Activated CD4-positive, alpha-beta T cell treated with anti-CD3 and anti-CD28 coated beads for 48 hours (primary cell): ENCODE measurements at places on chromosomes 3 and 15.

- no peak for DNase-seq
Observed at GRCh38 chr3:23162934-23163333, 40.2 kb upstream of the UBE2E2 start.

- DNase-seq = no peak
Observed at GRCh38 chr15:45117308-45118130, 3.4 kb downstream of the DUOXA2 start.

- no peak for DNase-seq
Observed at GRCh38 chr3:178159691-178160220, 376.5 kb upstream of the KCNMB2 start.

DNA sequence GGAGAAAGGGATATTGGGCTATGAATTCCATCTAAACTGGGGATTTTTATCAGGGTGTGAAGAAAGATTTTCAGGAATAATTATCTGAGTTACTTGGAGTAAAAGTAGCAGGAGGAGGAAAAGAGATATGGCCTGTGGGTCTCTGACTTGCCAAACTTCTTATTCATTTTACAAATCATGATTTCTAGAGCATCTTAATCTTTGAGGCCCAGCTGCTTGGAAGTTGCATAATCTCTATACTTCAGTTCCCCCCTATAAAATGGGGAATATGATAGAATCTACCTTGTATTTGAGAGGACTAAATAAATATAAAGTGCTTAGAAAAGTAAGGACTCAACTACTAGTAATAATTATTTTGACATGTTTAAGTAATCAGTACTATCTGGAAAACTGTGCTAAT lies 11.0 kb upstream of the GABPB1 start:
- DNase-seq = no peak

DNA sequence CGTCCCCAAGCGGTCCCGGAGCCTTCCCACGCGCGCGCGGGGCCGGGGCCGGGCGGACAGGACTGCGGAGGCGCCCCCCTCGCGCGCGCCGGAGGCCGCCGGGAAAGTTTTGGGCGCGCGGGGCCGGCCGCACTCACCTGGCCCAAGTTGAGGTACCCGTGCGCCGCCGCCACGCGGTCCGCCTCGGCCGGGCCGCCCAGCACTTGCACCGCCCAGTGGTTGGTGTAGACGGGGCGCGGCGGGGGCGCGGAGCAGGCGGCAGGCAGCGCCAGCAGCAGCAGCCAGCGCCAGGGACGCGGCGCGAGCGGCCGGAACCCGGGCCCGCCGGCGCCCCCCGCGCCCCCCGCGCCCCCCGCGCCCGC lies 289 bp downstream of the PCSK6 start:
- peak; percentile 42 for DNase-seq

DNA sequence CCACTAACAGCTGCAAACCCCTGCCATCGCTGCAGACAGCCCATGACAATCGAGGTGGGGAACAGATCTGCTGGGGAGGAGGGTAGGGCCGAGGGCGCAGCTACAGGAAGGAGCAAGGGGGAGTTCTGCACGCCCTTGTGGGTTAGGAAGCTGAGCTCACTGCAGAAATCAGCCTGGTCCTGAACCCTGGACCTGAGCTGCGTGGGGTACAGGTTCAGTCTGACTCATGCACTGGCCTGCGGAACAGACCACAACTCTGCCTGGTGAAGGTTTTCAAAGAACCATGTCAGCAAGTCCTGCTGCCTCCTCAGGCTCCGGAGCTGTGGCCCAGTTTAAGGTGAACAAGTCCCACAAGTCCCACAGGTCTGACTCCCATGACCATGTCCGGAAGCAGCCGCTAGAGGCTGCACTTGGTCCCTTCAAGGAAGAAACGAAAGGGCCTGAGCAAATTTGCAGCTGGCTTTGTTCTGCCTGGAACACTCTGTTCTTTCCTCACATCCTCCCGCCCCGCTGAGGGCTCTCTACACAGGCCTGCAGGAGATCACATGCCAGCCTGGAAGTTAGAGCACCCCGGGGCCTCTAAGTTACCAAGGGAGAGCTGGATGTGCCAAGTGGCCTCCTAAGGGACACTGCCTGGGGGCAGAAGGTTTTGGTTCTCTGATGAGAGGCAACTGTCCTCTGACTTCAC lies 49.4 kb upstream of the AKAP13 start:
- peak; percentile 80 for DNase-seq

- DNase-seq = no peak
Observed at GRCh38 chr15:73608941-73609340, 24.2 kb downstream of the NPTN start.

DNA sequence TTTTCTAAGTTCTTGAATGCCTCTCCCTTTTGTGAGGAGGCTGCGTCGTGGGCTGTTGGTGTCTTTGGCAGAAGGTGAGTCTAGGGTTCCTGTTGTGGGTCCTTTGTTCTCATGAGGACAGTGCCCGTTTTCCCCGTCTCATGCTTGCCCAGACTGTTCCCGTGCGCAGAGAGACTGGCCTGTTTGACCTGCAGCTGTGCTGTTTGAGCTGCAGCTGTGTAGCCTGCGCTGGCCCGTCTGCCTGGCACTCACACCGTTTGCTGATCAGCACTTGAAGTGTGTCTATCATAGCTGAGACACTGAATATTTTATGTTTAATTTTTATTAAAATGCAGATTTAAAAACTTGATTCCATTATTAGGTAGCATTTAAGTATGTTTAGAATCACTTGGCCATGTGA lies 9.9 kb downstream of the GOLGA6L2 start:
- DNase-seq = no peak

- no peak for DNase-seq
Observed at GRCh38 chr3:107092121-107092520, 285.1 kb upstream of the CCDC54 start.

DNA sequence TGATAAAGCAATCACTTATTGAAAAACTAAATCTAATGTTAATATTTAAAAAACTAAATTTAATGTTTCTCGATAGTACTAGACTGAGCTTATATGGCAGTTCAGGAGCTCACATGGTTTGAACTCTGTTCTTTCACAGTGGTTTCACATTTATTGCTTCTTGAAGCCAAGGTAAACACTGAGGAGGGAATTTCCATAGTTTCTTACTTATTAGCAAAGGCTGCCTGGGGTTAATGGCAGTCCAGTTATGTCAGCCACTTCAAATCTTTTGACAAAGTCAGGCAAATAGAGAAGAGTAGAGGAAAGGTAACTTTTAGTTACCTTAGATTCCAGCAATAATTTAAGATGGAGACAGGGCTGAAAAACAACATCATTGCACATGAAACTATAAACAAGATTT lies 831.5 kb downstream of the ROBO2 start:
- no peak for DNase-seq

- DNase-seq = no peak
Observed at GRCh38 chr15:82178061-82178460, 84.5 kb downstream of the EFL1 start.

DNA sequence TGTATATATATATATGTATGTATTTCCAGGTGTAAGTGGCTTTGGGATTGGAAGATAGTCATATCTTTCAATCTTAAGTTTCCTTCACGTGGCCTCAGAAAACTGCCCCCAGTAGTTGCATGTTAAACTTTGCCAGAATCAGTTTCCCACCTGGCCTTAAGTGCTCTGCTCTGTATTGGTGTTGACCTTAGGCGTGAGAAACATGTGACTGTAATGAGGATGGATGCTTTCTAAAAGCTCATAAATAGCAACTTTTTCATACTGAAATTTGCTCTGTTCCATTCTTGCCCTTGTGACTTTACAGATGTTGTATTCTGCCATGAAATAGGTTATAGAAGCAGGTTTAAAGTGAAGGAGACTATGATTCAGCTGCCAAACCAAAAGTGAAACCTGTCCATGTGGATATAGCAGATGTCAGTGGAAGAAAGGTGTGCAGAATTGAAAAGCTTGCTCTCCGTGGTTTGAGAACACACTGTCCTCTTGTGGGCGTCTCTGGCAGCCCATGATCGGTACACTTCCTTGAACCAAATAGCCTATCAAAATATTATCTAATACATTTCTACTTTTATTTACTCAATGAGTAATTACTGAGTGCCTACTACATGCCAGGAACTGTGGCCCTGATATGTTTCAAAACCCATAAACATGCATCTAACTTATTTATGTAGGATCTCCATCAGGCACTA lies 15.8 kb downstream of the SCG5 start:
- DNase-seq = no peak

DNA sequence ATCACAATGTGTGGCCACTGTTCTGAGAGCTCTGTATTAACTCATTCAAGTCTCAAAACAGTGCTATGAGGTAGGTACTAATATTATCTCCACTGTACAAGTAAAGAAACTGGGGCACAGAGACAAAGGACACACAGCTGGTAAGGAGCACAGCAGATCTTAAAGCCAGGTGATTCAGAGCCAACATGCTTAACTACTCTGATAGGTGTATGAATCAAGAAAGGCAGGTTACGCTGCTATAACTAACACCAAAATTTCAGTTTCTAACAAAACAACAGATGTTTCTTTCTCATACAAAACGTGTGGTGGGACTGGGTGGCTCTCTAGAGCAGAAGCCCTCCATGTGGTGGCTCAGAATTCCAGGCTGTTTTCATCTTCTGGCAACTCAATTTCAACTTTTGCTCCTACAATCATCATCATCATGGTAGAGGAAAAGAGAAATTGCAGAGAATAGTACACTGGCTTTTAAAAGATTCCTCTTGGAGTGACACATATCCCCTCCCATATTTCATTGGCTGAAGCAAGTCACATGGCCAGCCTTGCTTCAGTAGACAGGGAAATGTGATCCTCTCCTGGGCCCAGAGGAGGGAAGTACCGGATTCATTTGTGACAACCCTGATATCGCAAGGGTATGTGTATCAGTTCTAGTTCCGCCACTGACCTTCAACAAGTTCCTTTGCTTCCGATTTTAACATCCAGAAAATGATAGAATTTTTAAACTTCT lies 126.2 kb upstream of the PTX3 start:
- DNase-seq = no peak

- no peak for DNase-seq
Observed at GRCh38 chr3:88626456-88627120, 476.8 kb downstream of the C3orf38 start.

GRCh38 chr3:103025880-103026279 lies 591.1 kb downstream of the ZPLD1 start:
- no peak for DNase-seq

DNA sequence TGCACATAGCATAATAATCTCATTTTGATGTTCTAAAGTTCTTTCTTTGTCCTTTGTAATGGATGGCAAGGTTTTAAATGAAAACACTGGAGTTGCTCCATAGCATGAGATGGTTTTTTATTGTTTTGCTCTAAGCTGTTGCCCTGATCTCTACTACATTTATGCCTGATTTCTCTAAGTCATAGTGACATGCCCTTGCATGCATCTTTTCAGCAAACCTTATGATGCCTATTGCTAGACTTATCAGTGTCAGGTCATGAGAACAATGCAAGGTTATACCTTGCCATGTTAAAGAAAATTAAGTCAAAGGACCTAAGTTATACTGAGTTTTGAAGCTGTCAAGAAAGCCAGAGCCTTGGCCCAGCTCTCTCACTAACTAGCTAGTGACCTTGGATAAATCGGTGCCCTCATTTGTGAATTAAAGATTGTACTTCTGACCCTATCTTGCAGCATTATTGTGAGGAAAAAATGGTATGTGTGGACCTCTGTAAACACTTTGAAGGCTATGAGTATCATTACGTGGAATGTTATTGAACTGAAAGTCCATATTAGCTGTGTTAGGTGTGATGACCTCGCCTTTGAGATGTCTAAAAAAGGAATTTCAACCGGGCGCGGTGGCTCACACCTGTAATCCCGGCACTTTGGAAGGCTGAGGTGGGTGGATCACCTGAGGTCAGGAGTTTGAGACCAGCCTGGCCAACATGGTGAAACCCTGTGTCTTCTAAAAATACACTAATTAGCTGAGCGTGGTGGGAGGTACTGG lies 256.4 kb upstream of the UBE2E1 start:
- no peak for DNase-seq

- no peak for DNase-seq
Observed at GRCh38 chr3:195809291-195809785, 2.4 kb downstream of the MUC4 start.

DNA sequence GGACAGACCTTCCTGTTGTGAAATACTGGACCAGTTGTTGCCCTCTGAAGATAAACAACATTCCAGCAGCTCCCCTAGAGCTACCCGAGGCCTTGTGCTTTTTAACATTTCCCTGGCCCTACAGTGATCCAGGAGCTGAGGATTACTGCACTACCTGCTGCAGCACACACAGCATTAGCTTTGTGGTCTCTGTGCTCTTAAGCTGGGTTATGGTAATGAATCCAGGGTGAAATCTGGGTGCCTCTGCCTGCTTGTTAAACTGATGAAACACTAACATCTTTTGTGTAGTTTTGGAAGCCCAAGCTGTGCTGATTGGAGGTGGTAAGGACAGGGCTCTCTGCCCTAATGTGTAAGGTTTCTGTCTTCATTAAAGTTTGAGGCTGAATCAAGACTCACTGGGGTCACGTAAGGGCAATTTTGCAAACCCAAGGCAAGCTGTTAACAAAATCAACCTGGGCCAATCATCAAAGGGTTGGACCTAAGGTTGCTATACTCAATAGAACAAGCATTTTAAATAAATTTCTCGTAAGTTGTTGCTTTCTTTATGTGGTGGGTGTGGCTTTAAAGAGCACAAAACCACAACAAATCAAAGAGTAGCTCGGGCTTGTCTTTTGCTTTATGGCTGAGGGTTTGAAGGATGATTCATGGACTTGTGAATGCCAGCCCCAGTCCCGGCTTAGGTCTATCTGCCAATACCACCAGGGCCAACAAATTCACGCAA lies 183.9 kb downstream of the TPRG1 start:
- DNase-seq = peak; percentile 47

DNA sequence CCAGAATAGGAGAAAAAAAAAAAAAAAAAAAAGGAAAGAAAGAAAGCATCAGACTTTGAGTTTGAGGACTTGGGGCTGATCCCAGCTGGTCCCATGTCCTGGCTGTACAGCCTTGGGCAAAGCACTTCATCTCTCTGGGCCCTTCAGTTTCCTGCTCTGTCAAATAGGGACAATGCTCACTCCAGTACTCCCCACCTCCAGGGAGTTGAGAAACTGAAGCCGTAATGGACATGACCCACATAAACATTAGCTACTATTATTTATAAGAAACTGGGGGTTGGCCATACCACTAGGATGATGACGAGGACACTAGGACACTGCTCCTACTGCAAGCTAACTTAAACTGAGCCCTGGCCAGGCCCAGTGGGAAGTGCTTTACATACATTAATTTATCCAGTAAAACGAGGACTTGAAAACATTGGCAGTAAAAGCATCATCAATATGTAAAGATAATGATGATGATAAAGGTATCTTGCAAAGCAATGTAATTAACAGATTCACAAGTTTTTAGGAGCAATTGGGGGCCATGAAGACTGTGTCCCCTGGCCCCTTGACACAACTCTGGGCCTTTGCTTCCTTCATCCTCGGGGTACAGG lies 22.9 kb upstream of the SMAD6 start:
- no peak for DNase-seq

DNA sequence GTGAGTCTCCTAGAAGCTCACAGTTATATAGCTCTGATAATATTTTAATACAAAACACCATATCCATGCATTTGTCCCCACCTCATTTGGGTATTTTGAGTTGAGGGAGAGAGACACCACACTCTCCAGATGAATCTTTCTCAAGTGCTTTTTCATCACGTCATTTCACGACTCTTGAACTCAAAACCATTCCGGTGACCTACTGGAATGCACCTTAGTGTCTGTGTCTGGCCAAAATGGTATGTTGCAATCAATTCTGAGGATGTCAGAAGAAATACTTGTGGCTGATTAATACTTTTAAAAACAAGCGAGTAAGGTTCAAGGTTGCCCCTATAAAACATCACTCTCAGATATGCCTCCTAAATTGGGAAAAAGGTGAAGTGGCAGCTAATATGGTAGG lies 352.6 kb upstream of the ICE2 start:
- no peak for DNase-seq

- no peak for DNase-seq
Observed at GRCh38 chr3:126464494-126464893, 11.2 kb downstream of the ZXDC start.

- no peak for DNase-seq
Observed at GRCh38 chr15:74868059-74868458, 5.1 kb downstream of the SCAMP2 start.
